ENCODE measurements at places on chromosomes 16 and 17.

GRCh38 chr17:81920612-81921536 is 2.9 kb upstream of the SIRT7 start:
- no peak for DNase-seq

DNA sequence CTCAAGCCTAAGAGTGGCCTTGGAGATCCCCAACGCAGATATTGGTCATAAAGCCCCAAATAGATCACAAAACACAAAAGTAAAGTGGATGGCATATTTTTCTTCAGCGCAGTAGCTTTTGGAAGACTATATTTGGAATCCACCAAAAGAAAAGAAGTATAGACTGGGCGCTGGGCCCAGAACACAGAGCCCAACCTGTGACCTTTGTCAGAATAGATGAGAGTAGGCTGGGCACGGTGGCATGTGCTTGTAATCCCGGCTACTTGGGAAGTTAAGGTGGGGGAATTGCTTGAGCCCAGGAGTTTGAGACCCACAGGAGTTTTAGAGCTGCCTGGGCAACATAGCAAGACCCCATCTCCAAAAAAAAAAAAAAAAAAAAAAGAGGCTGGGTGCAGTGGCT is 14.6 kb downstream of the SCIMP start:
- no peak for DNase-seq

DNA sequence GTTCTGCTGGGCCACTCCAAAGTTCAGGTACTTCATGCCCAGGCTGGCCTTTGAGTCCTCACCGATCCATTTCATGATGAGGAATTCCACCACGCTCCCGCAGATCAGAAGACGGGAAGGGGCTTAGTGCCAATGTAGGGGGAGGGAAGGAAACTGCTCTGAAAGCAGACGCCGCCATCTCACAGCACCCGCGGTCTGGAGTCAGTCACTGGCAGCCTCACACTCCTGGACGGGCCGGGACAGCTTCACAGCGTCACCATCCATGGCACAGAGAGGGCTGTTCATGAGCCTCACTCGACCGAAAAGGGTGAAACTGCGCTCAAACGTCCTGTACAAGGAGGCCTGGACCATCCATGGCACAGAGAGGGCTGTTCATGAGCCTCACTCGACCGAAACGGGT is 62.0 kb downstream of the RPH3AL start:
- DNase-seq: no peak

- DNase-seq: no peak
Measured at GRCh38 chr16:75732871-75733270, 6.6 kb upstream of the CPHXL start.

DNA sequence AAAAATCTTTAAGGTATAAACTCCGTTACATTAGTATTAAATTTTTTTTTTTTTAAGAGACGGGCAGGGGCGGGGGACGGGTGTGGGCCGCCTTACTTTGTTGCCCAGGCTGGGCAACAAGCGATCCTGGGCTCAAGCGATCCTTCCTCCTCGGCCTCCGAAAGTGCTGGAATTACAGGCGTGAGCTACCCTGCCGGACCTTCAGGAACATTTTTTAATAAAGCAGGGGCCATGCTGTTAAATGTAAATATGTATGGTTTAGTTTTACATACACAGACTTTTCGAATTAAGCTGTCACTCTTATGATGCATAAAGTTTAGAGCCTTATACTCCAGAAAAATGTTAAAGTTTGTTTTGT is 2.4 kb downstream of the PPM1D start:
- DNase-seq: no peak

- DNase-seq: no peak
Measured at GRCh38 chr17:39527220-39527813, 66.0 kb downstream of the CDK12 start.

DNA sequence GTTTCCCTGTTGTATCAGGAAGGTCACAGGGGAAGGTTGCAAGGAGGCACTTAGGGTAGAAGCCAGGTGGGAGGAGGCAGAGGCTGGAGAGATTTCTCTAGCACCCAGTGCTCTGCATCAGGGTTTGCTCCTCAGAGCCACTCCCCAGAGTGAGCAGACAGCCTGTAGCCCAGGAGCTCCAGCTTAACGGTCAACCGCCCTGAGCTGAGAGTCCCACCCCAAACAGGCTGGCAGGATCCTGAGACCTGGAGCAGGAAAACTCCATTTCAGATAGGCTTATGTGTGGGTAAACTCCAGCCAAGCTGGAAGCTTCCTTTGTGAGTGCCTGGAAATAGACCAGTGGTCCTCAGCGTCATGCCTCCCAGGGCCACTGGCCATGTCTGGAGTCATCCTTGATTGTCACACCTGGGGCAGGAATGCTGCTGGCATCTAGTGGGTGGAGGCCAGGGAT is 37.9 kb downstream of the MPRIP start:
- no peak for DNase-seq

DNA sequence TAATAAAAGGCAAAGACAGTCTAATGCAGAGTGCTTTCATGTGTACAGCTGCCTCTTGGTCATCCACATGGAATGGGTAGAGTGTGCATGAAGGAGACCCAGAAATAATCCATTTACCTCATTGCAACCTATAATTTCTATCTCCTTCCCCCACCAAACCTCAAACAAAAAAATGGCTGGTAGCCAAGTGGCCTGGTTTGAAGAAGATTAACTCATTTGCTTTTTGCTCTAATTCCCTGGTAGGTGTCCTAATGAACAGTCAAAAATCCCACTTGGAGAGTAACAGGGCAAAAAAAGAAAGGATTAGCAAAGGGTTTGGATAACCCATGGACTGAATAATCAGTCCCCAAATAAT is 13.0 kb upstream of the LYRM9 start:
- no peak for DNase-seq

- DNase-seq: no peak
Measured at GRCh38 chr17:1231456-1231855, 38.8 kb upstream of the BHLHA9 start.

- no peak for DNase-seq
Measured at GRCh38 chr16:80092681-80093080, 448.1 kb upstream of the DYNLRB2 start.

DNA sequence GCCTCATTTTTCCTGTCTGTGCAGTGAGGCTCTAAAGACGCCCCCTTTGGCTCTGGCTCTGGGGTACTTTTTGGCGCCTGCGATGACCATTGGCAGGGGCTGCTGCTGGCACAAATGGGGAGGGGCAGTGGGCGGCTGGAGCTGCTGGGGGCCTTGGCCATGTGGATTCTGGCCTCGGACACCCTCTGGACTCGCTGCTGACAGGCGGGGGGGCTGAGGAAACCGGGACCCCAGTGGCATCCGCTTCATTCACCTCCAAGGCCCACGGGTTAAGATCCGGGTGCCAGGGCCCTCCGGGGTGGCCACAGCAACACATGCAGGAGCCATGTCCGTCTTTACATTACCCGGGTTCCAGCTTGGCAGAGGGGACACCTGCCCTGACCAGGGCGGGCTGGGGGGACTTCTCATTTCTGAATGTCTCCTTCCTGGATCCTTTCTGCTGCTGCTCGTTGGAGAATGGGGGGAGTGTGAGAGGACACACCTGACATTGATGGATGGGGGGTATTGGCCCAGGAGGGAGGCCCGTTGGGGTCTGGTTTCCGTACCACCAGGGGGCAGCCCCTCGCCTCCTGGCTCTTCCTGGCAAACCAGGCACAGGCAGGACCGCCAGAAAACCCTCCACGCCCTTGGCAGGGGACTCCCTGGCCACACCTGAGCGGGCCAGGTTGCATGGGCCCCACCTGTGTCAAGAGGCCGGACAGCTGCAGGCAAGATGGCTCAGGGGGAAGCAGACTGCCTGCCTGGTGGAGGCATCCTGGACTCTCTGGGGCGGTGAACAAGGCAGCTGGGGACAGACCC is 21.8 kb downstream of the GSE1 start:
- no peak for DNase-seq

DNA sequence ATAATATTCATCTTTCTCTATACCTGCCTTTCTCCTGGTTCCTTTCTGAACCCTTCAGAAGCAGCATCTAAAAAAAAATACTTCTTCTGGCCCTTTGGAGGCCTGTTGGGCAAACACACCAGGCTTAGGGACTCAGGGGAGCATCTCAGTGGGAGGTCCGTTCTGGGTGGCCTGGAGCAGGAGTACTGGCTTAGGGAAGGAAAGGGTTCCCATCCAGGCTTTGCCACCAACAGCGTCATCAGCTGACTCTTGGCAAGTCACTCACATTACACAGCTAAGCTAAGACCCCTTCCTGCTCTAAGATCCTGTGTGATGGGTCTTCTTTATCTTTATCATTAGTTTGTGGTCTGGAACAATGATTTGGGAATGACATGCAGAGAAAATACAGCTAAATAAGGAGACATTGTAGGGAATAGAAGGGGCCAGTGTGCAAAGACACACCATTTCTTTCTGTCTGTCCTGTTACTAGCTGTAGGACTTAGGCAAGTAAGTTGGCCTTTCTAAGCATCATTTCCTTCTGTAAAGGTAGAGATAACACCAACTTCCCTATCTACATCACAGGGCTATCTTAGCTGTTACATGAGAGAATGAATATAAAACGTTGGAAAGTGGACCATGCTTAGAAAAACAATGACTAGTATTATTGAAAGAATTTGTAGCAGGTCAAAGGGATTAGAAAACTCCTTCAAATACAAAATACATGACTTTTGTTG is 9.9 kb downstream of the PCTP start:
- DNase-seq: no peak

- DNase-seq: no peak
Measured at GRCh38 chr16:56269811-56270684, 78.8 kb downstream of the GNAO1 start.

DNA sequence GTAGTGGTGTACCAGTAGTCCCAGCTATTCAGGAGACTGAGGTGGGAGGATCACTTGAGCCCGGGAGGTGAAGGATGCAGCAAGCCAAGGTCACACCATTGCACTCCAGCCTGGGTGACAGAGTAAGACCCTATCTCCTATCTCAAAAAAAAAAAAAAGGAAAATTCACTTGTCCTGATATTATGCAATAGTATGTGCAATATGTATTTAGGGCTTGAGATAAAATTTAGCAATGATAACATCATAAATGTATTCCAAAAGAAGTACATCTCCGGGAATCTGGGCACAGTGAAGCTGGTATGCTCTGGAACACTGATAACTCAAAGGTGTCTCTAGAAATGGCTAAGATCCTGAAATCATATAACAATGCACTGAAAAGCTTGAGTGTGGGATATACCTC is 74.5 kb downstream of the NCOR1 start:
- DNase-seq: no peak

DNA sequence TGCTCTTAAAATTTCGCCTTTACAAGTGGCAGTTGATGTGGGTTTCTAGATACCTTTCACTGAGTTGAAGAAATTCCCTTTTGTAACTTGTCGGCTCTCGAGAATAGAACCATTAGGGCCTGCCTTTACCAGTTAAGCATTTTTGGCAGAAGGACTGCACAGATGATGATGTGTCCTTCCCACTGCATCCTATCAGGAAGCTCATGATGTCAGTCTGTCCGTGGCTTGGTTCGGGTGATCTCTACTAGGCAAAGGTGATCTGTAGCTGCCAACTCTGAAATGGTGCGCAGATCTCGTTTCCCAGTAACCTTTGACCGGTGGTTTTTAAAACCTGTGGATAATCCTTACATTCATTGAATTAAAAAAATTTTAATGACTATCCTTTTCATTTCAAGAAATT is 49.7 kb downstream of the ZNRF1 start:
- no peak for DNase-seq

DNA sequence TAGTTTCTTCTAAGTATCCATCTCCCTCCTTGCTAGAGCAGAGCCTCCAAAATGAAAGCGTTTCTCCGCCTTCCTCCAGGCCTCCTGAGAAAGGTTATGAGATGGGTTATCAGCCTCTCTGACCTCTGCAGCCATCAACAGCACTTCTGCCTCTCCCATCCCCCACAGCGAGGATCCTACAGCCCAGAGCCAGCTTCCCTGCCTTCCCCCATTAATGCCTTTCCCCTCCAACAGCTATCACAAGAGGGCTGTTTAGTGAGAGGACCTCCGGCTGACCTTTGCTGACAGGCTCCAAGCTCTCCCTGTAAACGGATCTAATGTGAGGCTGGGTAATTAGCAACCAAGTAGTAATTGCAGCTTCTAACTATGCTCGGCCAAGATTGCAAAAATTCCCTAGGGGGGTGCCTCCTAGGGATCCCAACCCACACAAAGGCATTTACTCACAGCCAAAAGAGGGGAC is 55.8 kb downstream of the ZFHX3 start:
- no peak for DNase-seq

DNA sequence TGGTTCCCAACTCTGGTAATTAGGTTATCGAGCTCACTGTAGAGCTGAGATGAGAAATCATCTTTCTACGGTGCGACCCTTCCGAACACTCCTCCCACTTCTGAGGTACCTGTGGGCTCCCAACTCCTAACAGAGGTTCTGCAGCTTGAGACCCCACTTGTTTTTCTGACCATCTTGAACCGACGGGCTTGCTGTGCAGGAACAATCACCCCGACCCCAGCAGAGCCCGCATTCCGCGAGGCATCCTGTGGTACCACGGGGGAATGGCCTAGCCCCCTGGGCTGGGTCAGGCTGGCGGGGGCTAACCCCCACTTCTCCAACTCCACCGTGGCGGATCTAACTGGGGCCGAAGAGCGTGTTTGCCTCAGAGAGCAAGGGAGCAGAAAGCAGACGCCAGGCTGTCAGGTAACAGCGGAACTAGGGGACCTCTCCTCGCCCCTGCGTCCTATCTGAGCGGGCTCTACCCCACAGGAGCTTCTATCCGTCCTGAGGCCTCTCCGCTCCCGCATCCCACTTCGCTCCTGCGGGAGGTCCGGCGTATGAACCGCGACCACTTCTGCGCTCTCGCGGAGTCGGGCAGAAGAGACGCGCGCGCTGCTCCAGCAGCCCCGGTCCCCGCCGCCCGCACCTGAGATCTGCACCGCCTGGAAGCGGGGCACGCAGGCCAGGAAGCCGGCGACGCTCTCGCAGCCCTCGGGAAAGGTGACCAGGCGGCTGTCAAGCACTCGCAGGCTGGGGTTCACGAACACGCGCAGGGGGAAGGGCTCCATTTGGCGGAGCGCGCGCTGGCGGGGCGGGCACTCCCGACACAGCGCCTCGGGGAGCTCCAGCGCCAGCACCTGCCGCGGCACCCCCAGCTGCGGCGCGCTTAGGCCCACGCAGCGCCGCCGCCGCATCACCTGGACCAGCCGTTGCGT is 761 bp downstream of the PDF start:
- DNase-seq: no peak

DNA sequence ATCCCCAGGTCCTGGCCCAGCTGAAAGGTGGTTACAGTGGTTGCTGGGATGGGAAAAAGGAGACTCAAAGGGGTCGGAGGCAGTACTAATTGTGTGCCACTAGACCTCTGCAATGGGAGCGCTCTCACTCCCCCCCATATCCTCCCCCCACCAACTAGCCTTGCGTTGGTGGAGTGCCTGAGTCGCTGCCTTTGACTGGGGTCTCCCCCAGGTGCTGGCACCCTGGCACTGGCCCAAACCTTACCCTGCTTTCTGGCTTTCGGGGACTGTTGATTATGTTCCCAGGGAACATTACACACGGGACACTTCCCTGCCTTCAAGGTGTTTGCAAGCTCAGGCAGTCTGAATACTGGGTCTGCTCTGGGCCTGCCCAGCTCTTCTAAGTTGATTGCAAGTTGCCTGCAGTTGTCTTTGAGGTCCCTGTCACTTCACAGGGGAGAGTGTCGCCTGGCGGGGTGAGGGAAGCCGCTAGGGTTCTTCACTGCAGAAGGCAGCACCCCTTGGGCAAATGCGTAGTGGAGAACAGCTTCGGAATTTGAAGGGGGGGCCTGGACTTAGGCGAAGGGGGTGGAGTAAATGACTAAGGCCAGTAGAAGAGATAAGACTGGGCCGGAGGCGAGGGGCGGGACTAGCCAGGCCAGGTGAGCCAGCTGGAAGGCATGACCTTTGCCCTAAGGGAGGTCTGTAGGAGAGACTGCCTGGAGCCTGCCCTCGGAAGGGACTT is 98.0 kb downstream of the RAB11FIP4 start:
- DNase-seq: no peak

Measured in right lung (tissue), 10 donors.